Stimulated activated CD8-positive, alpha-beta memory T cell treated with anti-CD3 and anti-CD28 coated beads, Interleukin-15, amount 100 ng/mL, for 24 hours (primary cell): ENCODE measurements at places on chromosomes 2 and 18.

DNA sequence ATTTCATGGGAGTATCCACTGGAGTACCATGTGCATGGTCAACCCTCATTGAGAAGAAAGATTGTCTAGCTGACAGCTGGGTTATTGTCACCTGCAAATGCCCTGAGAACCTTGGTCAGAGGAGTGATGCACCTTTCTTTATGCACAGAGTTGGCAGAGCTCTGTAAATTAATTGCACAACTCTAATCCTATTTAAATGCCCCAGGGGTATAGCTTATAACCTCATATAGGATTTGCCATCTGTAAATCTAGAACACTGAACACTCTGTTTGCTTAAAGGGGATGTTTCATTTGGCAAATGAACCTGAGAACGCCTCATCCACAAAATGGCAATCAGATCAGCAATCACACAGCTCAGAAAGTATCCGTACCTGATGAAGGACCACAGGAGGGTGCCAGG, 71.8 kb upstream of the SP5 start:
- no peak for DNase-seq

DNA sequence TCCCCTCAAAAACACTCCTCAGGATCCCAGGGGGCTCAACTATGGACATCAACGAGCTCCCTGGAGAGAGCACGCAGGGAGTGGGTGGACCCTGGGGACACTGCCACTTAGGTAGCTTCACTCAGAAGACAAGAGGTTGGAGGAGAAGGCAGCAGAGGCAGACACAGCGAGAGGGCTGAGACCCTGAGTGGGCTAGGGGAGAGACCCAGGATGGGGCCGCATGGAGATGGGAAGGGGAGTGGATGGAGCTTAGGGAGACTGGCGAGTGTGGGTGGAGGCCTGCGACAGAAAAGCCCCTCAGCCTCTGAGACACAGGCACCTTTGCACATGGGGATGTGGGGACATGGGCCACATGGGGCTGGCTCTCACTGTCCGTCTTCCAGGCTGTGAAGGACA, 70.9 kb downstream of the ASB1 start:
- no peak for DNase-seq

- DNase-seq: no peak
Observed at GRCh38 chr2:42938671-42939370, 146.4 kb upstream of the HAAO start.

GRCh38 chr2:101858910-101859309, 132.8 kb upstream of the IL1R2 start:
- DNase-seq: no peak

DNA sequence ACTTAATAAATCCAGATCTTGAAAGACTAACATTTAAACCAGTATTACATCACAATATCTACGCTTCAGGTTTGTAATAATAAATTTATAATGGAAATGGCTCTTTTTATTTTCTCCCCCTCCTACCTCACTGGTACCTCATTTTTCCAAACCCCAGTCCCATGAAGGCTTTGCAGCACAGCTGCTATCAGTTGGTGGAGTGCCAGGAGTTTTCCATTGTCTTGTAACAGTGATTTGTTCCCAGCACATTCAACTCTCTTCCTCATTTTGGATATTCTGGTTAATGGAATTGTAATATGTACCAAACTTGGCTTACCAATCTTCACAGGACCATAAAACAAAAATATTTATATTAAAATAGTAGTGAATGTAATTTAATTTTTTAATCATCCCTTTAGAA, 91.2 kb downstream of the VRK2 start:
- no peak for DNase-seq

DNA sequence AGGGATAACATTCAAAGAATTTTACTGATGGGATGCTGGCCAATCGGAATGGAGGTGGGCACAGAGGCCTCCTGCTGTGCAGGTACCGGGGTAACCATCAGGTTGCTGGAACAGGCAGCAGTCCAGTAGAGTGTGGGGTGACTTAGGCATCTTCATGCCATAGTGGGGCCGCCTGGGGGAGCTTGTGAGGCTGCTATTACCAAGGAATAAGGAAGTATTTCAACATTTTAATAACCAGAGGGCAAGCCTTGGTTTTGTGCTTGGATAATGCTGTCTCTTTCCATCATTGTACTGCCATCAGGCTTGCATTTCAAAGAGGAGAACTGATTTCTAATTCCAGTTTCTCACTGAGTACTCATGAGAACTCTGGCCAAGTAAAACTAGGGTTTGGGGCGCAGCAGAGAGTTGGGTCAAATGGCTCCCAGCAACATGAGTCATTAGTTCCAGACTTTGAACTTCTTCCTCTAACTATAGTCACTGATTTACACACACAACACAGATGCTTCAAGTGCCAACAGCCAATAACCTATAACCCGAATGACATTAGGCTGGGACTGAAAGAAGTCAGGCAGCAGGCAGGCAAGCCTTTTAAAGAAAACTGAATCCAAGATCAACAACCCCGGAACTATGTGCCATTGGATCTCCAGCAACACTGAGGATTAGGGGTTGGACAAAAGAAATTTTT, 56.1 kb upstream of the FHL2 start:
- no peak for DNase-seq

- DNase-seq: no peak
Observed at GRCh38 chr2:141187075-141187439, 943.8 kb downstream of the LRP1B start.

DNA sequence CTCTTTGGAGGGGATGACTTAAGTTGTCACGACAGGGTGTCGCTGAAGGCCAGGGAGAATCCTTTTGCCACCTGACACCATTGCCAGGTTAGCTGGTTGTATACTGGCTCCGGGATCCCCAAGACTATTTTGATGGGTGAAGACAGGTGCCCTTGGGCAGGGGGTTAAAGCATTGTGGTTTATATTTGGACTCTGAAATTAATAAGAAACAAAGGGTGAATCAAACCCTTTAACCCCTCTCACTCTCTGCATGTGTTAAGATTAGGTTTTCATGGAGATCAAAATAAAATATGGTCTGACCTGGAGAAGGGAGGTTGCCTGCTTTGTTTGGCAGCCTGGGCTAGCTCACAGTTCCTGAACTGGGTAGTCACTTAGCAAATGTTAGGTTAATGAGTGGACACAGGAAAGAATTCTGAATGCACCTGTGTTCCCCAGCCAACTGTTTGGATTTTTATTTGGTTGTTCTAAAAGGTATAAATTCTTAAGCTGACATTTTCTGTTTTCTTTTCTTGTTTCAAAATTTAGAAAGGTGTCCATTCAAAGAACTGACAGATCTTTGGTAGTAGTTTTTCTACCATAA, 301.7 kb downstream of the KCNS3 start:
- DNase-seq: no peak

GRCh38 chr18:11309172-11309571, 159.8 kb upstream of the PIEZO2 start:
- no peak for DNase-seq

- no peak for DNase-seq
Observed at GRCh38 chr2:15939854-15940660, at the start of gene MYCN. MYCN (plus strand) TSS chr2:15940550; CDS start chr2:15942065, 1,515 bp downstream.

- DNase-seq: no peak
Observed at GRCh38 chr2:26054598-26055348, 20.9 kb downstream of the RAB10 start.

GRCh38 chr2:120353931-120354330, 8.0 kb downstream of the INHBB start:
- no peak for DNase-seq

DNA sequence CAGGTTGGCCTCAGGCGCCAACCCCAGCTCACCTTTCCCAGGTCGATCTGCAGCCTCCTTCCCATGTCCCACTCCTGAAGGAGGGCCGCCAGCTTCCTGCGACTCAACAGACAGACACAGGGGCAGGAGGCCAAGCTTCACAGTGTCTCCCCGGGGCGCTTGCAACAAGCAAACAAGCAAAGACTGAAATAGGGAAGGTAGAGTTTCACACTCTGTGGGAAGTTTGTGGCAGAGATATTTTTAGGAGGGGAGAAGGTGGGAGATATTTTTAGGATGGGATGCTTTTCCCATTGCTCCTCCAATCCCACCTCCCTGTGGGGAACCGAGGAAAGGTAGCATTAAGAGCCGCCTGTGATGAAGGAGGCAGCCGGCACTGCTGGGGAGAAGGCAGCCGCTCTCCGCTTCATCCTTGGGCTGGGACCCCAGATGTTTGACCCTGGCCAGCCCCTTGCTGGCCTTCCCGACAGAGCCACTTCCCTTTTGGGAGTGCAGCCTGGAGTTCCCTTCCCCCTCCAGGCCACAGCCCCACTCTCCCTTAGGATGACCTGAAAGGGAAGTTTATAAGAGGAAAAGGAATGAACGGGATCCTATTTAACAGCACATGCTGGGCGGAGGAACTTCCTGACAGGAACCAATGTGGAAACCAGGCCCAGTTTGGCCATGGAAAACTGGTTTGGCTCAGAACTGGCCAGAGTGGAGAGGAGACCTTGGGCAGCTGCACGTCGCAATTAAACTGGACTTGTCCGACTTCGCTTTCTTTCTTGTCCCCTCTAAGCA, 142.2 kb upstream of the SMAD2 start:
- no peak for DNase-seq

DNA sequence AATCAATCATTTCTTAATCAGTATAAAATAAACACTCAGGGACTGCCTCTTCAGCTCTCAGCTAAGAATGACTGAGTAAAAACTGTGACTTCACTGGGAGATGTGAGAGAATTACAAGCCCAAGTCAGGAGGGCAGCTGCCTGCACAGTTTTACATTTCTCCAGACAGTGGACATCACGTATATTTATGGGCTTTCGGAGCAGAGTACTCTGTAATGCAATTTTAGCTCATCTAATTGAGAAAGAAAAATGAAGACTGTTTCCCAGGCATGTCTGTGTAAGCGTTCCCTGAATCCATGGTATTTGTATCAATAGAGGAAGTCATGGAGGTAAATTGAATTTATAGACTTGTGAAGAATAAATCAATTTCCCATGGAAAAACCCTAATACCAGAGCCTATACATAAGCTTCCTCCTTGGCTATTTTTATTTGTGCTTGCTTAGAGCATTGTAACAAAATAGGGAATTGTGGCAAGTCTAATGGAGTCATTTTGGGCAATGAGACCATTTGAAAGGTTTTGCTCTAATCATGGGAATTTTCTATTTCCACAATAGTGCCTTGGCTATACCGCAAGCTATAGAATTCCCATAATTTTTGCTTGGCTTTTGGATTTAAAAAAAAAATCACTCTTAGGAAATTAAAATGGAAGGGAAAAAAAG, 87.2 kb downstream of the SLC5A7 start:
- no peak for DNase-seq

DNA sequence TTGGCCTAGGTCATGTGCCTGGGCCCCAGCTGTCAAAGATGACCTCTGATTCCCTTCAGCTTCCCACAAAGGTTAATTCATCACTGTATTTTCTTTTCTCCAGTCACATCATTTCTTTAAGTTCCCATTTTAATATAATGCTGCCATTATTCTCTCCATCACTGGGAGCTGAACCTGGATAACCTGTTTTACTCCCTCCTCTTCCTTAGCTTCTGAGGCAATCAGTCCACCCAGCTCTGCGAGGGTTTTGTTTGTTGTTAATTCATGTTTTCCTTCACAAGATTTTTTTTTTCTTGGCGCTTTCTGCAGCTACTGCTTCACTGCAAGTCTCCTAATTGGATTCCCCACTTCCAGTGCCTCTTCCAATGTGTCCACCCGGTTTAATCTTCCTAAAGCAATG, 5.1 kb upstream of the EML4 start:
- no peak for DNase-seq

GRCh38 chr2:76247006-76247405, 536.3 kb upstream of the GCFC2 start:
- DNase-seq: no peak

GRCh38 chr2:76946631-76947145, 575.5 kb downstream of the LRRTM4 start:
- DNase-seq: no peak

- no peak for DNase-seq
Observed at GRCh38 chr2:11166476-11166875, 11.2 kb downstream of the SLC66A3 start.

GRCh38 chr2:90069290-90069894, 1377.9 kb downstream of the RPIA start:
- DNase-seq: no peak

GRCh38 chr2:74577448-74577847, 22.9 kb downstream of the DOK1 start:
- DNase-seq: no peak

DNA sequence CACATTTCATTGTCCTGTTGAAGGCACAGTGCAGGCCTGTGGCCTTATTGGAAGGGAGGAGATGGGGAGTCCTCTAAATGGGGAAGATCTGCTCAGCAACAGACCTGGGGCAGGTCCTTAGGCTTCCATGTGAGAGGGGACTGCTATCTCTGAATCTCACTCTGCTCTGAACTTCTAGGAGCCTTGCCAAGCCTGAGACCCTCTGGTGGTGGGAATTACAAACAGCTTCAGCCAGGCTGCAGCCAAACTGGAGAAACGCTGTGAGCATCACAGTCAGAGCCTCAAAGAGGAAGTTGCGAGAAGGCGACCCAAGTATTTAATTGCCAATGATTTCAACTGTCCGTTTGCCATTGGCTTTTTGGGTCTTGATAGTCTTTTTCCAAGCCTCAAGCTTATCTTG, 66.8 kb upstream of the MC2R start:
- no peak for DNase-seq

- DNase-seq: no peak
Observed at GRCh38 chr2:106129150-106129549, 65.0 kb downstream of the UXS1 start.

GRCh38 chr18:63175264-63175663, 144.3 kb downstream of the BCL2 start:
- DNase-seq: no peak

DNA sequence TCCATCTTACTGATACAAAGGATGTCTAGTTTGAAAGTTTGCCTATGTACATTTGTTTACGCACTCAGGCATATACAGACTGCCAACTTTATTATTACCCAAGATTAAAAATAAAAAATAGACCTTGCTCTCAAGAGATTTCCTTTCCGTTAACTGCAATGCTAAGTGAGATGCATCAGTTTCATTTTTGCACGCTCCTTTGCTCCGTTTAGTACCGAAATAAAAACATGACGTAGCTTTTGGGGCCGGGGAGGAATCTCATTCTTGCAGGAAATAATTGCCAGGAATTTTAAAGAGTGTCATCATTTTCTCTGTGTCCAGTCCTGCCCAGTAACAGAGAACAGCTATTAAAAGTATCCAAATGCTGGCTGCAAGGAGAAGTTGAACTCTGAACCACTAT, 169.5 kb downstream of the SLC8A1 start:
- no peak for DNase-seq
